ENCODE measurements at places on chromosomes 11 and 22.

- no peak for DNase-seq
These were observed 41.4 kb upstream of the ST14 start for GRCh38 chr11:130118165-130118564.

GRCh38 chr11:78022397-78023396 lies at the start of gene KCTD14:
TSS of gene KCTD14 (minus strand) at chr11:78023276. CDS start at chr11:78023249, 27 bp downstream.
- DNase-seq: no peak

- DNase-seq: no peak
These were observed 24.0 kb downstream of the TBCEL start for GRCh38 chr11:121047926-121048325.

- no peak for DNase-seq
These were observed 7.9 kb downstream of the CSRP3 start for GRCh38 chr11:19193916-19194315.
